ENCODE measurements at places on chromosomes 4 and X.

DNA sequence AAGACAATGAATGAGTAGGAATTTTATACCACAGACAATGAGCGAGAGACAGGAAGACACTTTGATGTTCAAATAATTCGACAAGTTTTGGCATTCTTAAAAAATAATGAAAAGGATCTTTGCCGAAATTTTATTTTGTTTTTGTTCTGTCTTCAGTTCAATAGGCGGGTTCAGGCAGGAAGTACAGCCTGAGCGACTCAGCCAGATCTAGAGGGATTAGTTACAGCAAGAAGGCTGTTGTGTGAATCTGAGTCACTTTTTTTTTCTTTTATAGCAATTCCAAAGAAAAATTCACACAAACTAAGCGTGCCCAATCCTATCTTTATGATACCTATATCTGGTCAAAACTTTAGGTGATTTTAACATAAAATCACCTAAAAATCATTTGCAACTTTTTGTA is 505.4 kb upstream of the FAM241A start:
- no peak for DNase-seq
- no peak overlapping the region for H3K27ac ChIP-seq
- no peaks in the 10 kb centered on the region for H3K4me1 ChIP-seq

DNA sequence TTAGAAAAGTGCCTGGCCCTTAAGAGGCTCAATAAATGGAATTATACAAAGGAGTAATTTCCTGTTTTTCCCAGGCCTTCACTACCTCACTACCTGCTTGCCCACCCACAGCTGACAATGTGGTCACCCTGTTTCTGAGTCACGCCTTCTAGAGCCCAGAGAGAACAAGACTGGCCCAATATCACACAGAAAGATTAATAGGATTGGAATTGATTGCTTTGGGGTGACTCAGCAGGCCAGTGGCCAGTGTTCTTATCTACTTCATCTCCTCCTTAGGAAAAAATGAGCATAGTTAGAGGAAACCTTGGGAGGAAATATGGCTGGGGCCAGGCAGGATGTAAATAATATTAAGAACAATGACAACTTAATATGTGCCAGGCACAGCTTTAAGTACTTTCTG is 4.5 kb upstream of the FGF16 start:
- H3K27me3 ChIP-seq = no peaks in the 10 kb centered on the region
- no peaks in the 10 kb centered on the region for H3K36me3 ChIP-seq
- H3K27ac ChIP-seq = no peak overlapping the region
- DNase-seq = no peak
- H3K4me3 ChIP-seq = no peak overlapping the region
- H3K4me1 ChIP-seq = no peaks in the 10 kb centered on the region

DNA sequence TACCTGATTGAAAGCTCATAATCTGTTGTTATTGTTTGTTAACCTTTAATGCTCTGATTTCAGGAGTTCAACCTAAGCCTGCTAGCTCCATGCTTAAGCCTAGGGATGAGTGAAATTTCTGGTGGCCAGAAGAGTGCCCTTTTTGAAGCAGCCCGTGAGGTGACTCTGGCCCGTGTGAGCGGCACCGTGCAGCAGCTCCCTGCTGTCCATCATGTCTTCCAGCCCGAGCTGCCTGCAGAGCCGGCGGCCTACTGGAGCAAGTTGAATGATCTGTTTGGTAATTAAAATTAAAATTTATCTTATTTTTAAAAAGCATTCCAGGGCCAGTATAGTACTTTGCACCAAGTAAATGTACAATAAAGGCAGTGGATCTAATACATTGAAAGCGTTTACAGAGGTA is 37.1 kb upstream of the MSANTD1 start:
- no peaks in the 10 kb centered on the region for H3K4me1 ChIP-seq
- no peak overlapping the region for H3K4me3 ChIP-seq
- no peaks in the 10 kb centered on the region for H3K27me3 ChIP-seq
- no peaks in the 10 kb centered on the region for H3K36me3 ChIP-seq

DNA sequence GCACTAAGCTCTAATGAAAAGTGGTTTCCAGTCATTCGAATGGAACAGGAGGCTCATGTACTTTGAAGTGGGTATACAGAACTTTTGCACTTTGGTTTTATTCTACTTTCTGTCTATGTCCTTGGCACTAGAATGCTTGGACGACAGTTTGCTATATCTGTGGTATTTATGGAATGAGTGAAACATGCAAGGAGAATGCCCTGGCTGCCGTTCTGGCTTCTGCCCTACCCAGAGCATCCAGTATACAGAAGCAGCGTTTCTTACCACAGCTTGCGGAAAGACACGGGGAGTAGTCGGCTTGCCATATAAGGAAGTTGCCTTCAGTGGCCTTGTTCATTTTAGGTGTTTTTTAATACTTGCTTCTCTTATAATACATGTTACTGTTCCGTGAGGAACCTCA is 98.0 kb downstream of the TBL1X start:
- peaks cover 15% of the 10 kb centered on the region for H3K4me1 ChIP-seq
- no peaks in the 10 kb centered on the region for H3K36me3 ChIP-seq
- H3K27ac ChIP-seq = no peak overlapping the region
- no peak for DNase-seq

- no peak overlapping the region for H3K27ac ChIP-seq
- no peaks in the 10 kb centered on the region for H3K27me3 ChIP-seq
- no peak overlapping the region for H3K4me3 ChIP-seq
- no peaks in the 10 kb centered on the region for H3K4me1 ChIP-seq
Measured at GRCh38 chrX:15606136-15606535, 5.4 kb upstream of the ACE2 start.

GRCh38 chr4:138972956-138973801 is 42.4 kb upstream of the NOCT start:
- no peak for DNase-seq
- no peaks in the 10 kb centered on the region for H3K4me1 ChIP-seq
- H3K36me3 ChIP-seq = no peaks in the 10 kb centered on the region
- H3K4me3 ChIP-seq = no peak overlapping the region

- peaks cover 8% of the 10 kb centered on the region for H3K36me3 ChIP-seq
- no peaks in the 10 kb centered on the region for H3K27me3 ChIP-seq
- H3K4me3 ChIP-seq = no peak overlapping the region
- no peak for DNase-seq
Measured at GRCh38 chr4:78610546-78611214, 59.1 kb downstream of the ANXA3 start.

- no peak overlapping the region for H3K27ac ChIP-seq
- no peaks in the 10 kb centered on the region for H3K4me1 ChIP-seq
- H3K36me3 ChIP-seq = no peaks in the 10 kb centered on the region
- DNase-seq = no peak
- no peak overlapping the region for H3K4me3 ChIP-seq
Measured at GRCh38 chr4:12635629-12636028, 848.5 kb downstream of the RAB28 start.

- H3K27me3 ChIP-seq = no peaks in the 10 kb centered on the region
- H3K4me1 ChIP-seq = no peaks in the 10 kb centered on the region
- H3K36me3 ChIP-seq = no peaks in the 10 kb centered on the region
- no peak overlapping the region for H3K4me3 ChIP-seq
- no peak for DNase-seq
Measured at GRCh38 chr4:95544113-95545103, 4.4 kb downstream of the UNC5C start.

DNA sequence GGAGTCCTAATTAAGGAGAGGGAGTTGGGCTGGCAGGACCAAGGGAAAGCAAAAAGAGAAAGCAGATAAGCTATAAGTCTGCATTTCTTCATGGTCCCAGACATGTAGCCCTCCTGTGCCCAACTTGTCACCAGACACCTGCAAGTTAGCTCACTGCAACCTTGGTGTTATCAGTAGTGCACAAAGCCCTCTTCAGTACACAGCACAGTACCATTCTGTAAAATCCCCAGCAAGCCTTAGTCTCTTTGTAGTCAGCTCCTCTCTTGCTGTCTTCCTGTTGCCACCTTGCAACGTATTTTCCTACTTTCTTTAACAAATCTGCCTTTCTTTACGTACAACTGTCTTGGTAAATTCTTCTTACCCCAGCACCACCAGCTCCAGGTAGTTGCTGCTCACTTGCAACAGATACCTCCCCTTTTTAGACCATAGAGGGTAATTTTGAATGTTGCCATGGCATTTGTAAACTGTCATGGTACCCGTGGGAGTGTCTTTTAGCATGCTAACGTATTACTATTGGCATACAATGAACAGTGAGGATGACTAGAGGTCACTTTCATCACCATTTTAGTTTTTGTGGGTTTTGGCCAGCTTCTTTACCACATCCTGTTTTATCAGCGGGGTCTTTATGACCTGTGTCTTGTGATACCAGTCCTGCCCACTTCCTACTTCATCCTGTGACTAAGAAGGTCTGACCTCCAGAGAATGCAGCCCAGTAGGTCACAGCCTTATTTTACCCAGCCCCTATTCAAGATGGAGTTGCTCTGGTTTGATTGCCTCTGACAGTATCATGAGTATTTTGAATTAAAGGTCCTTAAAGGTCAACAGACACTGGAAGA is 28.3 kb upstream of the AP1S2 start:
- DNase-seq = no peak
- H3K27me3 ChIP-seq = peaks cover 3% of the 10 kb centered on the region
- no peaks in the 10 kb centered on the region for H3K36me3 ChIP-seq
- H3K4me1 ChIP-seq = no peaks in the 10 kb centered on the region
- no peak overlapping the region for H3K27ac ChIP-seq
- H3K4me3 ChIP-seq = no peak overlapping the region

GRCh38 chr4:133803341-133803740 is 398.2 kb downstream of the PABPC4L start:
- no peak for DNase-seq
- H3K36me3 ChIP-seq = no peaks in the 10 kb centered on the region
- no peaks in the 10 kb centered on the region for H3K4me1 ChIP-seq
- no peak overlapping the region for H3K4me3 ChIP-seq

DNA sequence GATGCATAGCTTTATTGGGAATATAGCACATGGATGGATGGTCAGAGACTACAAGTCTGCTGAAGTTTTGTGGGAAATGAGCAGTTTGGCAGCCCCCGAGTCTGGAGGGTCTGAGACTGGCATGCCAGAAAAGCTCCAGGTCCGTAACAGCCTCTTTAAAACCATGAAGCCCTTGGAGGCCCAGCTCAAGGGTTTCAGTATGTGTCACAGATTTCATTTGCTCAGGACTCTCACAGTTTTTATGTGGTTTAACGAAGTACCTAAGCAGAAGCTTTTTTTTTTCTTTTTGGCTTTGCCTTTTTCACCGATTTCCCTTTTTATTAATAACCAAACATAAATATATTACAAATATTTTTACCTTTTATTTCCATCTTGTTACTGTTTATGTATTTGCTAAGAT is 30.6 kb upstream of the TMEM184C start:
- no peaks in the 10 kb centered on the region for H3K36me3 ChIP-seq
- no peaks in the 10 kb centered on the region for H3K27me3 ChIP-seq
- H3K4me1 ChIP-seq = peaks cover 38% of the 10 kb centered on the region
- no peak overlapping the region for H3K4me3 ChIP-seq
- DNase-seq = no peak

- H3K27me3 ChIP-seq = no peaks in the 10 kb centered on the region
- no peaks in the 10 kb centered on the region for H3K4me1 ChIP-seq
- H3K27ac ChIP-seq = no peak overlapping the region
- peaks cover 56% of the 10 kb centered on the region for H3K36me3 ChIP-seq
Measured at GRCh38 chr4:1732911-1733310, 11.6 kb downstream of the TACC3 start.
